ENCODE measurements at places on chromosomes 11 and 22.

DNA sequence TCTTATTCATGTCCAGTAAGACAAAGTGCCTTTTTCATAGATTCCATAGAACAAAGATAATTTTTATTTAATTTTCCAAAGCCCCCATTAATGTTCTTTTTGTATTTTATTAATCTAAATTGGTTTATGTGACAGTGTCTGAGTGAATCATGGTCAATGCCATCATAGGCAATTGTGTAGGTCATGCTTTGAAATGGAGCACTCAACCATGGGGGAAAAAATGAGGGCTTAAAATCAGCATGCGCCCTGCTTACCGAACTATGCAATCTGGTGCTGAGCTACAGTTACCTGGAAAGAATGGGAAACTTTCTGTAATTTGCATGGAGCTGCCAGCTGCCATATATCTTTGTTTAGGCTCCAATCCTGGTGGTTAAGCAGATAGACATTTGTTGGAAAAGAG, 28.4 kb upstream of the RAB38 start:
- no peak for DNase-seq

GRCh38 chr11:61792310-61793082, at the start of the genes FEN1 and TMEM258:
Gene FEN1 (plus strand): TSS chr11:61792911. CDS start chr11:61795362, 2,451 bp downstream.
Gene TMEM258 (minus strand): TSS chr11:61792599. CDS start chr11:61792558, 41 bp downstream.
- peak; percentile 91 for DNase-seq

DNA sequence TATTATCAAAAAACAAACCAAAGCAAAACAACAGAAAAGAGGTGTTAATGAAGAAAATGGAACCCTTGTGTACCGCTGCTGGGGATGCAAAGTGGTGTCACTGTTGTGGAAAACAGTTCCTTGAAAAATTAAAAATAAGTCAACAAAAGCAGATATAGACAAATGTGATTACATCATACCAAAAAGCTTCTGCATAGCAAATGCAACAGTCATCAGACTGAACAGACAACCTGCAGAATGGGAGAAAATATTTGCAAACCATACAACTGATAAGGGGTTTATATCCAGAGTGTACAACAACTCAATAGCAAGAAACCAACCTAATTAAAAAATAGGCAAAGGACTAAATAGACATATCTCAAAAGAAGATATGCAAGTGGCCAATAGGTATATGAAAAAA, 22.9 kb upstream of the CARS1 start:
- no peak for DNase-seq

DNA sequence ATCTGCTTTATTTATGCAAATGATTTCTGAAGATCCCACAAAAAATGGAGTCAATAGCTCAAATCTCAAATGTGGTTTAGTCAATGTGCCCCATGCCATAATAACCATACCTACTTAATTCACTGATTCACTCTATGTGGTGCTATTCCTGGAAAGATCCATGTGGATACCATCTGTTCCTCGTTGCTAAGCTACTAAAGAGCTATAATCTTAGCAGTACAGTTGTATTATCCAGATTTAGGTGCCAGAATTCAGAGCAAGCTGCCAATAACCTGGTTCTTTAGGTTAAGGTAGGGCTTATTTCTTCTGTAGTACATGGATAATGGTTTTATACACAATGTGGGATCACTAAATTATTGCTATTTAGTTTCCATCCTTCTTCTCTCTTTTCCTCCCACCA, 974.7 kb upstream of the CCDC90B start:
- no peak for DNase-seq

DNA sequence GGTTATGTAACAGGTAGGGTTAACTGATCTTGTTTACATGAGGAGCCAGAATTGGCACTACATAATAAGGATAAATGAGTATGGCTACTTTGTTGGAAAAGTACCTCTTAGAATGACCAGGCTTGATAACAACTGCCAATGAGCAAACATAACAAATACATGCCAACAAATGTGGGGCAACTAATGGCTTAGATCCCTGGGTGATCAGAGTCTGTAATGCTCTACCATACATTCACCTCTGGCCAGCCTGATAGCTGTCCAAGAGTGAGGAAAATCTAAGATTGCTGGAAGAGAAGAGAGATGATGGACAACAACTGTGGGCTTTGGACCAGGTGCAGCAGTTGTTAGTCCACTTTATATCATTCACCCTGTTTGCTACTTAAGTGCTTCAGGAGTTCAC, 1025.0 kb downstream of the NTM start:
- no peak for DNase-seq

- no peak for DNase-seq
These were observed 541.2 kb upstream of the API5 start for GRCh38 chr11:42770444-42771065.

- no peak for DNase-seq
These were observed 29.8 kb upstream of the GRK3 start for GRCh38 chr22:25534724-25535123.

DNA sequence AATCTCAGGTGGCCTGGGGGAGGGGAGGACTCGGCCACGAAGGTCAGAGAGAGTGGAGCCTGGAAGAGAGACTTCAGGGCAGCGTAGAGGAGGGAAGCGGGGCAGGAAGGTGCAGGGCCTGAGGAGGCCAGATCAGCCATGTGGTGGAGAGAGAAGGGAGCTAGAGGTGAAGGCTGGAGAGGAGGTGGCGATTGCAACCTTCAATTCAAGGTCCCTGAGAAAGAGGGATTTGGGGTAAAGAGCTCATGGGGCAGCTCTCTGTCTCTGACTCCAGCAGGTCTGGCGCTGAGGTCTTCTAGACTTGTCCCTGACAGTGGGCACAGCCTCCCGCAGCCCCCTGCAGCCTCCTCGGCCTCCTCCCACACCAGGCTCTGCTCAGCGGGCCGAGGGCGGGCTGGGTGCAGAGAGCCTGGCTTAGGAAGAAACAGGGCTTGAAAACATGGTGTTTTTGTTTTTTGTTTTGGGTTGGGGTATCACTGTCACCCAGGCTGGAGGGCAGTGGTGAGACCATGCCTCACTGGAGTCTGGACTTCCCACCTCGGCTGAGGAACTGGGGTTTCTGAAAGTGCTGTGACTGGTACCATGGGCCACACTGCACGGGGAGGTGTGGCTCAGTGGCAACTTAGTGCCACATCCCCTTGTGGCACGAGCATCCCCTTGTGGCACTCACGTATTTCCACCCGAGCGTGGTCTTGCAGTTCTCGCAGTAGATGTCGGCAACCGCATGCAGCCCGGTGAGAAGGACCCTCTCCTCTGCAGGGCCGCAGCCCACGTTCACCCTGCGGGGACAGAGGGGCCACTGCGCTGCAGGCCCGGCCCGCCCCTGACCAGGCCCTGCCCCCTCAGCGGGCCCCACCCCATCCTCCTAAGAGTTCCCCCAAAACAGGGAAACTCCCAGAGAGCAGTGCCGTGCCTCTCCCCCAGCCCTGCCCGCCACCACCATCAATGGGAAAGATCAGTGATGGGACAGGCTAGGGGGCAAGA, 32.6 kb downstream of the YPEL1 start:
- no peak for DNase-seq

DNA sequence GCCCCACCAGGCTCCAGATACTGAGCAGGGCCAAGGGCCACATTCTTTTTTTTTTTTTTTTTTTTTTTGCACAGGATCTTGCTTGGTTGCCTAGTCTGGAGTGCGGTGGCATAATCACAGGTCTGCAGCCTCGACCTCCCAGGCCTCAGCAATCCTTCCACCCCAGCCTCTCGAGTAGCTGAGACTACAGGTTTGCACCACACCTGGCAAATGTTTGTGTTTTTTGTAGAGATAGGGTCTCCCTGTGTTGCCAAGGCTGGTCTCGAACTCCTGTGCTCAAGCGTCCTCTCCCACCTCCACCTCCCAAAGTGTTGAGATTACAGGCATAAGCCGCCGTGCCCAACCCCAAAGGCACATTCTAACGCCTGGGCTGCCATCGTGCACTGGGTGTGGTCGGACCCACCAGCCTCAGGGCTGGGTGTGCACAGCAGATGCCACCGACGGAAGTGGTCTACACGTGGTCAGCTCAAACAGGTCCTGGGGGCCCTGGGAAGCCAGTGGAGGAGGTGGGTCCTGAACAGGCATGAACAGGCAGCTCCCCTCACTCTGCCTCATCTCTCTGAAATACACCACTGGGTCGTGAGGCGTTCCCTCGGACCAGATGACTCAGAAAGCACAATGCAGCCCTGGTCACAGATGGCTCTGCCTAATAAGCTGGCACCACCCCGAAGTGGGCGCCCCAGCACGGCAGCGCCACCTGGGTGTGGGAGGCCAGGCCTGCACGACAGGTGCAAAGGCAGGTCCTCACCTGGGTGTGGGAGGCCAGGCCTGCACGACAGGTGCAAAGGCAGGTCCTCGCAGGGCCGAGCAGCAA, 5.1 kb upstream of the B4GALNT4 start:
- peak; percentile 13 for DNase-seq

- no peak for DNase-seq
These were observed 148.7 kb downstream of the OR4C45 start for GRCh38 chr11:50181334-50181733.

DNA sequence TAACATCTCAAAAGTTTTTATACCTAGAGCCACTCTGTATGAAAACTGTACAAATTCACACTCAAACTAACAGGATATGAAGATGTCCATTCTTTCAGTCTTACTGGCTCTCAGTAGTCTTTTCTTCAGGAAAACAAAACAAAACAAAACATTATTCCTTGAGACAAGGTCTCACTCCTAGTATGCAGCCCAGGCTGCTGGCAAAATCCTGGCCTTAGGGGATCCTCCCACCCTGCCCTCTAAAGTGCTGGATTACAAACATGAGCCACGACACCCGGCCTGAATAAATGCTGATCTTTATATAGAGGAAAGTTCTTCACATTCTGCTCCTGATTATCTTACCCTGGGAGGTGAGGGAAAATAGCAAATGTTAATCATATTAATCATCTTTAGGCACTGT, 5.1 kb downstream of the APOL2 start:
- no peak for DNase-seq

- no peak for DNase-seq
These were observed 29.1 kb downstream of the MAP6 start for GRCh38 chr11:75639762-75640181.

GRCh38 chr22:48923165-48923865, 904.4 kb downstream of the BRD1 start:
- DNase-seq, result no peak

DNA sequence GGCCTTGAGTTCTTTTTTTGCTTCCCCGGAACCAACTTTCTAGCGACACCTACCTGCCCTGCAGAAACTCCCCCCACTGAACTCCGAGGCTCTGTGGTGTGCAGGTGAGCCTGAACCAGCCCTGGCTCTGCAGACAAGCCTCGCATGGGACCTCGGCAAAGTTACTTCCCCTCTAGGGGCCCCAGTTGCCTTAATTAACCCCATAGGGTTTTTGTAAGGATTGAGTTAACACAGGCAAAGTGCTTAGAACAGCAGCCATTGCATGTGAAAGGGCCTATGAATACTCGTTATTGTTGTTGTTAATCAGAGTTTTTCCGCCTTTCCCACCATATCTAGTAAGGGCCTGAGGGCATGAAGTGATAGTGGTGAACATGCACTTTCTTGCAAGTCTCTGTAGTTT, 12.6 kb upstream of the SYT13 start:
- DNase-seq, result no peak

- no peak for DNase-seq
These were observed 9.1 kb downstream of the MMP10 start for GRCh38 chr11:102771351-102771750.

- DNase-seq, result no peak
These were observed 5.5 kb downstream of the TCIRG1 start for GRCh38 chr11:68044145-68044813.

DNA sequence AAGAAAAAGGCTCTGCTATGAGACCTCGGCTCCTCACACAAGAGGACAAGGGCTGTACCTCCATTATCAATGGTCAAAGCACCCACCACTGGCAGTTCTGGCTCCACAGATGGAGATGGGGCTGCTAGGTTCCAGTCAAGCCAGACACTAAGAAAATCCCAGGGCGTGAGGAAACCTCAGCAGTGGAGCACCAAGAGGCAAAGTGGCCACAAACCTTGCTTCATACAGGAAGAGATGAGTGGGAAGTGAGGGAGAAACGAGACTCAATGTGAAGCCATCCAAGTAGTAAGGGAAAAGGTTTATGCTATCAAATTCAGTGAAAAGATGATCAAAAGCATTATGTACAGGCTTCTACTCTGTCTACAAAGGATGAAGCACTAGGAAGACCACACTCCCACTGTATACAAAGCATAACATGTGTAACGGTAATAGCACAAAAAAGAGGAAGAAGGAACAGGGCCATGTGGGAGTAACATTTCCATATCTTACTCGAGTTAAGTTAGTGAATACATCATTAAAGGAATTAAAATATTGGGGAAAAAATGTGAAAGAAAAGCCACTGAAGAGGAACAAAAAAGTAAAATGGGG, 27.0 kb downstream of the POLDIP3 start:
- no peak for DNase-seq

DNA sequence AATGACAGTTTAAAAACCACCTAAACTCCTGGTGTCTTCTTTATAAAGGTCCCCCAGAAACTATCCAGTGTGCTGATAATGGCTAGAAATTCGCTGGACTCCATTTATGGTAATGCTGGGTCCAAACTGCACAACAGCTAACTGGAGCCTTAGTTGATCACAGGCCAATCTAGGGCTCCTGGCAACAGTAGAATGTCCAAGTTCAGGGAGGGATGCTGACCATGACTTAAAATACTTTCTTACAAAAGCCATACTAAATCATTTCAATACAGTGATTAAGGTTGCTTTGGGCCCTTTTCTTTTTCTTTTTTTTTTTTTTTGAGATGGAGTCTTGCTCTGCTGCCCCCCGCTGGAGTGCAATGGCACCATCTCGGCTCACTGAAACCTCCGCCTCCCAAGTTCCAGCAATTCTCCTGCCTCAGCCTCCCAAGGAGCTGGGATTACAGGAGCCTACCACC, 14.5 kb upstream of the GAB2 start:
- DNase-seq, result no peak

GRCh38 chr11:47349521-47350095, 2.9 kb downstream of the MYBPC3 start:
- no peak for DNase-seq

GRCh38 chr11:130728185-130729180, 187.8 kb downstream of the SNX19 start:
- no peak for DNase-seq

DNA sequence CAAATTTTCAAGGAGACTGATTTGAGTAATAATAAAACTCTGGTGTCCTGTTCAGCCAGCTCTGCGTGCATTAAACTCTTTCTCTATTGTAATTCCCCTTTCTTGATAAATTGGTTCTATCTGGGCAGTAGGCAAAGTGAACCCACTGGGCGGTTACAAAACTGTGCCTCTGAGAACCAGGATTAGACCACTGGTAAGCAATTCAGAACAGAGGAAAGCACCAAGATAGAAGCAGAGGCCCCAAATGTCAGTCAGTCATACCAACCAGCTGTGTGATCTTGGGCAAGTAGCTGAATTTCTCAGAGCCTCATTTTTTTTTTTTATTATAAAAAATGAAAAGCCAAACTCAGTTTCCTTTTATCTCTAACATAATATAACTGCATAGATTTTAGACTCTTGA, 54.9 kb downstream of the TRIM44 start:
- DNase-seq, result no peak

DNA sequence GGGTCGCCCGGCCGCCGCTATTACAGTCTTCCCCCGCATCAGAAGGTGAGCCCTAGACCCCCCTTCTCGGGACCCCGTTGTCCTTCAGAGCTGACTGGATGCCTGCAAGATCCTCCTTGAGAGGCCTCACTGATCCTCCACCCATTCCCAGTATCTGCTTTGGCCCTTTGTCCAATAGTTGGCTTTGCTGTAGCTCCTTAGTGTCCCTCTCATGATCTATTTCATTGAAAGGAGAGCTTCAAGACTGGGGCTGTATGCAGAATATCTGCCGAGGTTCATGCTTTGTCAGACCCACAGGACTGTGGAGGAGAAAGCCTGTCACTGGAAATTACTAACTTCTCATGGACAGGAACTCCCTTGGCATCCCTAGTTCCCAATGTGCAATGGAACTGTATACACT, 499 bp downstream of the DLAT start:
- no peak for DNase-seq
